ENCODE measurements at places on chromosomes 6 and 20.

GRCh38 chr6:11025921-11026635 is 18.0 kb downstream of the ELOVL2 start:
- DNase-seq = no peak

DNA sequence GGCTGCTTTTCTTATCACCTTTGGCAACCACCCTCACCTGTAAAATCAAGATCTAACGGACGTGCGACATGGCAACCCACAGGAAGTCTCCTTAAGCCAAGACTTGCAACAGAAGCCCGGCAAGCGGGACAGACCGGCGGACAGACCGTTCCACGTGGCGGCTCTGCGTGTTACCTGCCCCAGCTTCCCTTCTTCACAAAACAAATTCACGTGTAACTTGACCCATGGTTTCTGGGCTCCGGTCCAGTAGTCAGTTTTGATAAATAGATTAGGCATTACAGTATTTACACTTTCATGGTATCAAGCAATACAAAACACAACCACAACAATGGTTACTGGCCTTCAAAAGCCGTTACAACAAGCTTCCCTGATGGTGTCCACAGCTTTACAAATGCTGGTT is 133.8 kb downstream of the PRND start:
- DNase-seq = no peak

DNA sequence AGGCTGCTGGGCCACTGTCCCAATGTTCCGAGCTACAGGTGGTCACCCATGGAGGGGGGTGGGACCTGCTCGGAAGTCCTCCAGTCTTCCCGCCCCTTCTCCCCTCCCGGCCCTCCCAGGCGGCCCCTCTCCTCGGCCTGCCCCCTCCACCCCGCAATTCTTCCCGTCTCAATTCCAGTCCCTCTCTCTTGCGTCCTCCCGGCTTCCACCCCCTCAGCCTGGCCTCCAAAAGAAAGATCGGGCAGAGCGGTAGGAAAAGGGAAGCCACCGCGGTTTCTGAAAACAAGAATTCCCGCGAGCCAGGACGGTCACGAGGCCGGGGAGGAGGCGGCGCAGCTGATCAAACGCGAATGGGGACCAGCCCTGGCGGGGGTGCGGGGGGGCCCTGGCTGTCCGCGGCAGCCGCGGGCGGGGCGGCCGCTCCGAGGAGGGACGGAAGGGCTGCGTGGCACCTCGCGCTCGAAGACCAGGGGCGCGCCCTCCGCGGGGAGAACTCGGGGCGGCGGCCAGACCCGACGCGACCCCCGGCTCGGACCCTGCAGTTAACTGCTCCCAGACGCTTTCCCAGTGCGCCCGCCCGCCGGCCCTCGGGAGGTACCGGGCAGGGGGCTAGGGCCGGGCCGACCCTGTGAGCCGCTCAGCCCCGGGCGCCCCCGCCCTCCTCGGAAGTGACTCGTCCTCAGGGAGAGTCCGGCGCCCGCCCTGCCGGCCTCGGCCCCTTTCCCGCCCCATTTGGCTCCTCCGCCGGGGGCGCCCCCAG is 1.0 kb downstream of the PXDC1 start:
- DNase-seq = no peak

GRCh38 chr6:52667572-52667971 is 3.3 kb upstream of the TMEM14A start:
- no peak for DNase-seq

GRCh38 chr6:2314641-2315040 is 69.2 kb upstream of the GMDS start:
- no peak for DNase-seq

GRCh38 chr6:144597511-144597910 is 312.4 kb downstream of the UTRN start:
- DNase-seq = no peak
